ENCODE measurements at places on chromosomes 5 and 9. TPM values are rescaled to one million over a fixed set of nuclear protein-coding genes. Genes with fewer than 3 reads are reported as not detected.

Gene AGXT2
- total RNA-seq = 2.2 TPM

Gene AK8
- 0.48 TPM for total RNA-seq

Gene HK3
- total RNA-seq = 4.6 TPM

Gene TMEM203
- total RNA-seq = 33.0 TPM

Gene OR13D1
- 6.0 TPM for total RNA-seq

Gene SHOC1
- 3.6 TPM for total RNA-seq

Gene SLC6A3
- 0.96 TPM for total RNA-seq

Gene PRR7
- total RNA-seq = not detected

Gene NEUROG1
- total RNA-seq = not detected

Gene HSPB3
- 14.2 TPM for total RNA-seq

Gene C8G
- not detected for total RNA-seq

Measured in umbilical cord (tissue), 2 donors.